Stimulated activated CD8-positive, alpha-beta memory T cell treated with anti-CD3 and anti-CD28 coated beads, Interleukin-4, amount 100 ng/mL, for 24 hours (primary cell): ENCODE measurements at places on chromosomes 11 and 22.

- no peak for DNase-seq
Observed at GRCh38 chr11:24356501-24356900, 140.4 kb upstream of the LUZP2 start.

GRCh38 chr11:131686836-131687235 lies 316.4 kb downstream of the NTM start:
- no peak for DNase-seq

GRCh38 chr11:124682443-124682842 lies 8.7 kb downstream of the SPA17 start:
- DNase-seq = no peak

DNA sequence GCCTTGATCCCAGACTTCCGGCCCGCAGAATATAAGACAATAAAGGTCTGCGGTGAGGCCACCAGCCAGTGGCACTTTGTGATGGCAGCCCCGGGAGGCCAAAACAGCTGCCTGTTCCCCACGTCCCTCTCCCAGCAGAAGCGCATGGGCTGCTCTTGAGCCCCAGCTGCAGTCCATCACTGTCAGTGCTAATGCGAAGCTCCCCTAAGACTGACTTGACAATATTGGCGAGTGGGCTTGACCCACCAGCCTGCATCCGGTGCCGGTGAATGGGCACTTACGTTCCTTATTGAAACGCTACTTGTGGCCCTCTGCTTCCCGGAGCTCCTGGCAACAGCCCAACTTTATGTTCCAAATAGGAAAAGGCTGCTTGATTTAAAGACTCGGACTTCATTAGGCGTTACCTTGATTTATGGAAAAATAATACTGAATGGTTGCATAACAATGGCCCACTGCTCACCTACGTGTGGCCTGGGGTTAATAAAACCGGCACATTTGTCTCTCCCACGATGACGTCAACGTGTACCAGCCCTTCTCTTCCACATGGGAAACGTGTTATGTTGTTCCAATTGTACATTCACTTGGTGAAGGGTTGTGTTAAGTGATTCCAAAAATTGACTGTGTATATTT lies 93.4 kb upstream of the SEPTIN5 start:
- no peak for DNase-seq

- DNase-seq = no peak
Observed at GRCh38 chr11:126197277-126197939, 14.0 kb downstream of the RPUSD4 start.

GRCh38 chr22:27224485-27225374 lies 567.3 kb downstream of the MIAT start:
- no peak for DNase-seq

GRCh38 chr11:84870486-84870885 lies 756.7 kb downstream of the DLG2 start:
- DNase-seq = no peak

GRCh38 chr11:121405646-121406045 lies 46.5 kb upstream of the SORL1 start:
- DNase-seq = no peak

GRCh38 chr11:79291948-79292347 lies 148.9 kb downstream of the TENM4 start:
- no peak for DNase-seq

DNA sequence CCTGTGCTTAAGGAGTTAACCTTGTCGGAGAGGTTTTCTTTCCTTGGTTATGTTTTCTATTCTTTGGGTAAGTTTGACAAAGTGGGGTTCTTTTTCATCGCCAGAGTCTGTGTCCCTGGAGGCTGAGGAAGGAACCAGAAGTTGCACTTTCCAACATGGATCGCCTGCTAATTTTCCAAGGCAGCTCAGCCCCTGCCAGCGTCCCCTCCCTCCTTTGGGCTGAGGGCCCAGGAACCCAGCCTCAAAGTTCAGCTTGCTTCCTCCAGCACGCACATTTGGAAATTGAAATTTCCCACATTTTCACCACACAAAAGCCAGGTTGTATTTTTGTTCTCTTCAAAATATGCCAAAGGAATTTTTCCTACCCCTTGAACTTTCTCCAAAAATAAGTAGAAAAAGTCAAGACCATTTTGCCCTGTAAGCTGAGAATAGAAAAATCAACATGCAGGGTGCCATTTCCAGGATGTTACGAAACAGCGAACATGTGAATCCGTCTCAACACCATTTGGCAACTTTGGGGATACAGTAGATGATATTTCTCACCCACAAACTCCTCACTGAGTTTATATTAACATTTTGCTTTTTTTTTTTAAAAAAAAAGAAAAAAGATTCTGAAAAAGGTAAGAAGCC lies 343.5 kb downstream of the TENM4 start:
- no peak for DNase-seq

DNA sequence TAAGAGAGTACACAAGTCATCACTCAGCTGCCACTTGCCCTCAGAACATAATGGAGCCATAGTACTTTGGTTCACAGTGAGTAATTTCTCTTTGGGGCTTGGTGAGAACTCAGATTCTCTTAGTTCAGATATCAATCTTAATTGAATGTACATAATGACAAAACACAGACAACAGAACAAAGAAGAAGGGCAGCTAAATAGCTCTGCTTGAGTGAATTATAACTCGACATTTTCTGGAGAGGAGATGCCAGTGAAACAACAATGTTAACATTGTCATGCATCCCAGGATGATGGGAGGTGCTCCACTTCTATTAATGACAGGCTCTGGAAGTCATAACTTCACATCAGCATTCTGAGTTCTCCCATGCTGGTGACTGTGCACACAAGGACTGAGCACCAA lies 508.1 kb downstream of the TMEM135 start:
- DNase-seq = no peak

GRCh38 chr22:34950489-34950888 lies 115.5 kb upstream of the ISX start:
- no peak for DNase-seq

DNA sequence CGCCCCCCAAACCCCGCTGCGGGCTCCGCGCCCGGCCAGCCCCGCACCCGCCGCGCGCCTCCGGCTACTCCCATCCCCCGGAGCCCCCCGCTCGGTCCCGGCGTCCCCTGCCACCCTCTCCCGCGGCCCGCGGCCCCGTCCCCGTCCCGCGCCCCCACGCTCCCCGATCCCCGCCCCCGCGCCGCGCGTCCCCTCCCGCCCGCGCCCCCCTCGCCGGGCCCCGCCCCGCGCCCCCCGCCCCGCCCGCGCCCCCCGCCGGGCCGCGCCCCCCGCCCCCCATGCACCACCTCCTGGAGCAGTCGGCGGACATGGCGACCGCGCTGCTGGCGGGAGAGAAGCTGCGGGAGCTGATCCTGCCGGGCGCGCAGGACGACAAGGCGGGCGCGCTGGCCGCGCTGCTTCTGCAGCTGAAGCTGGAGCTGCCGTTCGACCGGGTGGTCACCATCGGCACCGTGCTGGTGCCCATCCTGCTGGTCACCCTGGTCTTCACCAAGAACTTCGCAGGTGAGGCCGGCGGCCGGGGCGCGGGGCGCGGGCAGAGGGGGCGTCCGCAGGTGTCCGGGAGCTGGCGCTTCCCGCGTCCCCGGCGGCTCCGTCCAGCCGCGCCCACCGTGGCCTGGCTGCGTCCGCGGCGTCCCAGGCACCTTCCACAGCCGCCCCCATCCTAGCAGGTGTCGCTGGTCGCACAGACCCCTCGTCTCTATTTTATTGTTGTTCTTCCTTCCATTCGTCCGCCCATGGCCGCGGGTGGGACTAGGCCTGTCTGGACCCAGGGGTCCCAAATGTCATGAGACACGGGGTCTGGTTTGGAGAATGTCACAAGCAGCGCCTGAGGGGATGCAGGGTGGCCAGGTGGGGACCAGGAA lies at the start of gene PANX2:
Gene PANX2, plus strand, starts transcription at position 279 of the 866 bp plus-strand sequence. Its CDS starts 0 bp downstream, at position 279.
- DNase-seq = no peak

DNA sequence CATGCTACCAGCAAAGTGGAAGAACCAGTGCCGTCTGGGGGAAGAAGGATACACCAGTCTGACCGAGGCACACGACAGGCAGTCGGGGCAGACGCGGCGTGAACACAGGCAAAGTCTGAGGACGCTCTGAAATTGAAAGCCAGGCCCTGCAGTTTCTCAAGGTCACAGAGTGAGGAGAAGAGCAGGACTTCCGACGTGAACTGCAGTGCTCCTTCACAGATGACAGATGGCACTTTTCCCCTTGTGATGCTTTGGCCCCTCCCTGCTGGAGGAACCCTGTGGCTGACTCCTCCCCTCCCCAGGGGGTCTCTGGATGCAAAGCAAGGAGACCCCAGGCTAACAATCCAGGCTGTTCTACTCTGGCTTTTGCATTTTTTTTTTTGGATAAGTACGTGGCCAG lies 19.6 kb upstream of the JAM3 start:
- no peak for DNase-seq

DNA sequence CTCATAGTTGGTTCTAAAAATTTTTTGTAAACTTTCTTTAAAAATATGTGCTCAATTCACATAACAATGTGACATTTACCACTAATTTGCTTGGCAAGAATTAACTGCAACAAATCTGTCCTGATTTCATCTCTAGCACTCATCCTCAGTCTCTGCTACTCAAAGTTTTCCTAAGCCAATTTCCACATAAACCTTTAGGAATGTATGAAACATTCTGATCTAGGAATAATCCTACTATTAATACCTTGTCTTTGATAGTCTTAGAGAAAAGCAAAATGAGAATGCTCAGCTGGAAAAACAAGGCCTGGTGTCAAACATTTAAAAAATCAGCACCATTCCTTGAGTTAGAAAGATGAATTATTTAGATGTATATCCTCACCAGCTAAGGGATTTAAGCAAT lies 114.3 kb downstream of the CD44 start:
- DNase-seq = no peak

DNA sequence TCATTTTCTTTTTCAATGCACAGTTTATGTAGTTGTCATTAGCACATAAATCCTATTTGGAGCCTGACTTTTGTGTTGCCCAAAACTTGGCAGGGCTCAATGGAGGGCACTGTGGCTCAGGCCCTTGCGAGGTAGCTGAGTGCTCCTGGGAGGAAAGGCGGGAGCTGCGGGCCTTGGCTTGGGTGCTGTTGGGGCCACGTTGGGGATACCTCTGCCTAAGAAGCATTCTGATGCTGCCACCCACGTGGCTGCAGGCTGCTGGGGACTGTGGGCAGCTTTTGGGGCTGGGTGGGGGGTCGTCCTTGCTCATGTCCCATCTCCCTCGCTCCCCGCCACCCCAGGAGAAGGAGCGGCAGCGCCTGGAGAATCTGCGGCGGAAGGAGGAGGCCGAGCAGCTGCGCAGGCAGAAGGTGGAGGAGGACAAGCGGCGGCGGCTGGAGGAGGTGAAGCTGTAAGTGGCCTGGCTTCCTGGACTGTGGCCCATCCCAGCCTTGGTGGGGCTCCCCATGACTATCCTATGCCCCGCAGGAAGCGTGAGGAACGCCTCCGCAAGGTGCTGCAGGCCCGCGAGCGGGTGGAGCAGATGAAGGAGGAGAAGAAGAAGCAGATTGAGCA lies 20.9 kb downstream of the INCENP start:
- no peak for DNase-seq

DNA sequence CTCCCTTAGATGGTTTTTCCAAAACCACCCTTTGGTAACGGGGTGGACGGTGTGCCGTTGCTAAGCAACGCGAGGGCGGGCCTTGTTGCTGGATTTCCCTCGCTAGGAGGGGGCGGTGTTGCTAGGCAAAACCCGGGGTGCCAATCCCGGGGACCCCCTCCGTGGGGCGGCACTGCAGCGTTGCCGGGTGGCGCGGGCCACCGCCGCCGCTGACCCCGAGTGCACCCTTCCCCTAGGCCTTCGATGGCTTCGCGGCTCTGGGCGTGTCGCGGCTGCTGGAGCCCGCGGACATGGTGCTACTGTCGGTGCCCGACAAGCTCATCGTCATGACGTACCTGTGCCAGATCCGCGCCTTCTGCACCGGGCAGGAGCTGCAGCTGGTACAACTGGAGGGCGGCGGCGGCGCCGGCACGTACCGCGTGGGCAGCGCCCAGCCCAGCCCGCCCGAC lies 8.9 kb downstream of the EHBP1L1 start:
- no peak for DNase-seq

GRCh38 chr11:62680825-62681240 lies 2.0 kb upstream of the UBXN1 start:
- no peak for DNase-seq

- DNase-seq = no peak
Observed at GRCh38 chr22:27761000-27761399, 40.6 kb downstream of the MN1 start.

DNA sequence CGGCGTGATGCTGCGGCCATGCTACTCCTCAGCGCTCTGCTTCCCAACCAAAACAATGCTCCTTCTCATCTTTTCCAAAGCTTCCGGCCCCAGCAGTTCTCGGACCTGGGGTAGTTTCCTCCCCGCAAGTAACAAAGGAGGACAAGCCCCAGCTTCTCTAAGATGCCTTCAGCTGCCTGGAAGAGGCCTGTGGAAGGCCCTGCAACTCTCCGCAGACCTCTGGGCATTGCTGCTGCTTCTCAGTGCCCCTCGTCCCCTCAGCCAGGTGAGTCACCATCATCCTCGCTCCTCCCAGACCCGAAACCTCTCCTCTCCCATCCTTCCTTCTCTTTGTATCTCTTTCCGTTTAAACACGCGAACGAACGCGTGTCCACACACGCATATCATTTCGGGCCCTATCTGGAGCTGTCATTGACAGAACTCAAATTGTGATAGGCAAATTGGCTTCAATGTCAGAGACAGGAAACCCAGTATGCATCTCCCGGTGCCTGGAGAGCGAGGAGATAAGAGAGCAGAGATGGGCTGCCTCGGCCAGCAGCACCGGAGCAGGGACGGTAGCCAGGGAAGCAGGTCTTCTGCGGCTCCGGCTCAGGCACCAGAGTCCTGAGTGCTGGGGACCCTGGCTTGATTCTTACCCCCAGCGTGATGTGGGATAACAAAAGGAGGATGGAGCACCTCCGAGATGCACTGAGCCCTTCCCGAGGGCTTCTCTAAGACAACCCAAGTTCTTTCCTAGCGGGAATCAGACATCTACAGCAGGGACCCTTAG lies 22.0 kb upstream of the JAM3 start:
- no peak for DNase-seq

- DNase-seq = no peak
Observed at GRCh38 chr22:31926969-31927368, 17.4 kb upstream of the YWHAH start.

- DNase-seq = no peak
Observed at GRCh38 chr11:19345848-19346681, 105.3 kb upstream of the E2F8 start.

DNA sequence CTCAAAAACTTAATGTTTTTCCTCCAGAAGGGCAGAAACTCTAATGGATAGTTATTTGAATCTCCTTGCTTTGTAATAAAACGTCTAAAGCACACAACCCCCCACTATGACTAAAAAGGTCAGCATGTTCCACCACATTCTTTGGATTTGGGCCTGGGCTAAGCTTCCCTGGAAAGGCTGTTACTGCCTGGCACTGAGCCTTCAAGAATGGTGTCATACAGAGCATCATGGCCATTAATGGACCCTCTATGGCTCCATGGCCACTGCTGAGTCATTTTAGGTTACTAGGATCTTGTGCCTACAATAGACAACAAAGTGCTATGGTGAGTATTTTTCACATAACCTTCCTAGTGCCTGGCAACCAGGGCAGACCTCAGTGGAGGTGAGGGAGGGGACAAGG lies 242.6 kb upstream of the FAT3 start:
- DNase-seq = no peak
